ENCODE measurements at places on chromosomes 11 and 22. TPM values are rescaled to one million over a fixed set of nuclear protein-coding genes. Genes with fewer than 3 reads are reported as not detected.

Gene DDTL
- 3.6 TPM for total RNA-seq

Gene DEAF1
- 117 TPM for total RNA-seq

Gene SLC3A2
- total RNA-seq = 239 TPM

Gene NXPE2
- not detected for total RNA-seq

Gene OR6A2
- total RNA-seq = not detected

Gene GLYAT
- total RNA-seq = not detected

Gene ARCN1
- 134 TPM for total RNA-seq

Gene CHADL
- 0.92 TPM for total RNA-seq

Gene RFPL2
- 0.51 TPM for total RNA-seq

Gene HBB
- total RNA-seq = 1.00 TPM

Gene C11orf97
- total RNA-seq = not detected

Gene PARVB
- total RNA-seq = 44.6 TPM

DNA sequence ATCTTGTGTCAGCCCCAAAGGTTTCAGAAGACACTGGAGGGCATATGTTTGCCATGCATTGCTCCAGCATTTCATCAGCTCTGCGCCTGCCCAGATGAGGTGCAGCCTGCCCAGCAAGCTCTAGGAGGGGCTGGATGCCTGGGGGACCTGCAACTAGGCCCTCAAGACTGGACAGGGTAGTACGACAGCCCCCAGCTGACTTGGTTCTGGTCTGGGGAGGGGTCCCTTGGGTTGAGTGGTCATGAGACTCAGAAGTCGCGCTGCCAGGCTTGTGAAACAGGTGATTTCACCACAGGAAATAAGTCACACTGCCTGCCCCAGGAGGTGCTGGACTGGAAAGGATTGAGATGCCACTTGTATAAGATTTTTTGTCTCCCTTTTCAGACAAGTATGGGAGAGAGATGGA is 23.4 kb downstream of the TPBGL start:
- DNase-seq = no peak

DNA sequence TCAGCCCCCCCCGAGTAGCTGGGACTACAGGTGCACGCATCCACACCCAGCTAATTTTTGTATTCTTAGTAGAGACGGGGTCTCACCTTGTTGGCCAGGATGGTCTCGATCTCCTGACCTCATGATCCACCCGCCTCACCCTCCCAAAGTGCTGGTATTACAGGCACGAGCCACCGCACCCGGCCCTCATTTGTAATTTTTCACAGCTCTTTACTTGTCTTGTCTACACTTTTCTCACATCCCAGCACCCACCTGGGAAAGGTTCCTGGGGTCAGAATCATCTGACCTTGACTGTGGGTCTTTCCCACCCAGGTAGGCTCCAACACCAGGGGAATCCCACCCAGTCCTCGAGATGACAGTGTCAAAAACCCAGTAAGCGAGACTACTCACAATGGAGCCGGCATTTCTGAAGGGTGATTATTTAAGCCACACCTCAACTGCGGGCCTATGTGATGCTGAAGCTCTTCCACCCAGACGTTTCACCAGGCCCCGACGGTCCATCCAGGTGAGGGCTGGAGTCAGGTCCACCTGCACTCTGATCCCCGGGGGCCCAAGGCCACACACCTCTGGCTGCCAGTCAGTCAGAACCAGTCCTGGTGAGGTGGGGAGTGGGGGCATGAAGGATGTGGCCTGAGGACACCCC is 23.4 kb downstream of the CELSR1 start:
- no peak for DNase-seq

- DNase-seq = no peak
Observed at GRCh38 chr22:45612940-45613339, 58.7 kb upstream of the ATXN10 start.

- DNase-seq = no peak
Observed at GRCh38 chr11:21415606-21416005, 746.2 kb downstream of the NELL1 start.

GRCh38 chr11:9747828-9748227 is 84.0 kb downstream of the SWAP70 start:
- DNase-seq = no peak

DNA sequence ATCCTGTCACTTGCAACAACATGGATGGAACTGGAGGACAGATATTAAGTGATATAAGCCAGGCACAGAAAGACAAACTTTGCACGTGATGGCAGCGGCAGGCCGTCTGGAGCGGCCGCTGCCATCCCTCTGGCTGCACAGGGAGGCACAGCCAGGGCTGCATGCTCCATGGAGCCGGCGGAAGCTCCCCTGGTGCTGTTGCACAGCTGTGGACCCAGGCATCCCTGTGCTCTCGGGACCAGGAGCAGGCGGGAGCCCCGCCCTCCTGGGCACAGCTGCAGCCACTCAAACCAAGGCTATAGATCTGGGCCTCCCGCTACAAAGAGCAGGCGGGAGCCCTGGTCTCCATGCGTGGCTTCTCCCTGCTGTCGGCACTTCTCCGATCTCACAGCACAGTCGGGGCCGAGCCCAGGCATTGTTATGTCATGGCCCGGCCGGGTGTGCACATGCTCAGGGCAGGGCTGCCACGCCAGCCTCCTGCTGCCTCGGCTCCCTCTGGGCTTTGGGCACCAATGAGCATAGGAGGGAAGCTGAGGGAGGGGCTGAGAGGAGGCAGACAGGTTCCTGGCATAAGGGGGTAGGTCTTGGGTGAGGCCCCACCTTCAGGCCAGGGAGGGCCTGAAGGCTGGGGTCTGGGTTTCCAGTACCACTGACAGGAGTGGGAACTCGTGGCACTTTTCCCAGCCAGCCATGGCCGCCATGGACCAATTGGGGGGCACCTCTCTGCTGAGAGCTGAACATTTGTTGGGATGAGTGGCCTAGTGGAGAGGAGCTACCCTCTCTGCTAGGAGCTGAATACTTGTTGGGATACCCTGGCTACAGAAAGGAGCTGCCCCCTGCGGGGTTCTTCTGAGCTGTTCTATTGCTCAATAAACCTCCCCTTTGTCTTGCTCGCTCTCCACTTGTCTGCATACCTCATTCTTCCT is 16.7 kb downstream of the RRP8 start:
- no peak for DNase-seq

DNA sequence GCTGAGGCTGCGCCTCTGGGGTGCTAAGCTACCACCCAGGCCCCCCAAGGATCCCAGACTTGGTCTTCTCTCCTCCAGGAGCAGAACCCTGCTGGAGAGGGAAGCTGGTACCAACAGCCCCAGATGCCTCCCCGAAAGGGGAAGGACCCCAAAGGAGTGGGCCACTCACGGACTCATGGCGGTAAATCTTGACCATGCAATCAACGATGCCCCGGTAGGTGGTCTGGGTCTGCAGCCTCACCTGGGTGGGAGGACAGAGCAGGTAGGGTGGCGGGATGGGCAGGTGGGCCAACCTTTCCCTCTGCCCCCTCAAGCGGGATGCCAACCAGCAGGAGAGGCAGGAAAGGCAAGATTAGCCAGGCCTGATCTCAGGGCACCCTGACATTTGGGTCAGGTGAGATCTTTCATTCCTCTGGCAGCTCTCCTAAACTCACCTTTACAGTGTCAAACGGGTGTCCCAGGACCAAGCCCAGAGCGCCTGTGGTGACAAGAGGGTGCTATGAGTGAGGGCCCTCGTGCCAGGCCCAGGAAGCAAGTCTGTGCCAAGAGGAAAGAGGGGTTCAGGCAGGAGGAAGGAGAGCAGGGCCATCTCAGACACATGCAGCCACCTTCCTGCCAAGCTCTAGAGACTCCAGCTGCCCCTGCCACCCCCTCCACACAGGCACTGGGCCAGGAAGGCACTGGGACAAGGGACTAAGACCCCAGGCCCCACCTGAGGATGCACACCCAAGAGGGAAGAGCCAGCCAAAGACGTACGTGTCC is 2.6 kb downstream of the SLC25A45 start:
- DNase-seq = no peak

DNA sequence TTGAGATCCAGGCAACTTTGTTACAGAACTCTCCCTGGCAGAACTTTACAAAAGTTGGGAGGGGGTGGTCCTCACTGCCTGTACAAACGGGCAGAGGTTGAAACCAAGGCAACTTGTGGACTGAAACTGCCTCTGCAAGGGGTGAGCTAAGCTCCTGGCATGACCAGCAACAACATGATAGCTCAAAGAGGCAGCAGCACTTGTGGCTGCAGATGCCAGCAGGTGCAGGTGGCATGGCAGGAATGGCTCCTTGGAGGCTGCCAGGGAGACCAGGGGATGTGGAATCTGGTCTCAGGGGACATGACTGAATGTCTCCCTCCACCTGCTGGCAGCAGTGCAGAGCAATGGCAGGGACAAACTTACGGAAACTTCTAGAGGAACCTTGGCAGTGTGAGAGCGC is 38.8 kb upstream of the PHF21A start:
- DNase-seq = no peak

GRCh38 chr22:25172153-25172552 is 27.5 kb upstream of the CRYBB3 start:
- peak; percentile 36 for DNase-seq

- no peak for DNase-seq
Observed at GRCh38 chr11:128803449-128804245, 63.4 kb downstream of the KCNJ1 start.

- no peak for DNase-seq
Observed at GRCh38 chr11:71580057-71581003, 2.3 kb downstream of the KRTAP5-11 start.

- DNase-seq = peak; percentile 71
Observed at GRCh38 chr11:102495161-102496042, 35.1 kb downstream of the MMP7 start.

DNA sequence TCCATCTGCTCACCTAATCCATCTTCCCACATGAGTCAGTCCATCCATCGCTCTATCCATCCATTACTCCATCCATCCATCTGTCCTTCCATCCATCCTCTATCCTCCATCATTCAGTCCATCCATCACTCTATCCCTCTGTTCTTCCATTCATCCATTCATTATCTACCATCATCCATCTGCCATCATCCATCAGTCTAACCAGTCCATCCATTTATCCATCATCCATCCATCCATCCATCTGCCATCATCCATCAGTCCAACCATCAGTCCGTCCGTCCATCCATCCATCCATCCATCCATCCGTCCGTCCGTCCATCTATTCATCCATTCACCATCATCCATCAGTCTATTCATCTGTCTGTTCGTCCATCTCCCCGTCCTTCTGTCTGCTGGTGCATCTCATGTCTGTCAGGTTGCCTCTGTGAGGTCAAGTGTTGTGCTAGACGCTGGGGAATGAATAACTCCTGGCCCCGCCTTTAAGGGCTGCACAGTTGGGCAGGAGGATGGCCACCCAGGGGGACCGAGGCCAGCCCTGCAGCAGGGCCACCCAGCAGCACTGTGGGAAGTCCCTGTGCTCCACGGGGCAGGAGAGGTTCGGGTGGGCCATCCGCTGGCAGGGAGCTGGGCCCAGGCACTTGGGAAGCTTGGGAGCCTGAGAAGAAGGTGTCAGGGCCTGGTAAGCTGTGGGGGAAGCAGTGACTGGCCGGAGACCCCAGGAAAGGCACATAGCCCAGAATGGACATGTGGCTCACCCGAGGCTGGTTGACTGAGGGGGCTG is 137.1 kb downstream of the CTTN start:
- no peak for DNase-seq

- DNase-seq = no peak
Observed at GRCh38 chr22:35548722-35549112, 8.1 kb downstream of the RASD2 start.

- DNase-seq = peak; percentile 52
Observed at GRCh38 chr11:118924591-118925585, 838 bp downstream of the BCL9L start.

DNA sequence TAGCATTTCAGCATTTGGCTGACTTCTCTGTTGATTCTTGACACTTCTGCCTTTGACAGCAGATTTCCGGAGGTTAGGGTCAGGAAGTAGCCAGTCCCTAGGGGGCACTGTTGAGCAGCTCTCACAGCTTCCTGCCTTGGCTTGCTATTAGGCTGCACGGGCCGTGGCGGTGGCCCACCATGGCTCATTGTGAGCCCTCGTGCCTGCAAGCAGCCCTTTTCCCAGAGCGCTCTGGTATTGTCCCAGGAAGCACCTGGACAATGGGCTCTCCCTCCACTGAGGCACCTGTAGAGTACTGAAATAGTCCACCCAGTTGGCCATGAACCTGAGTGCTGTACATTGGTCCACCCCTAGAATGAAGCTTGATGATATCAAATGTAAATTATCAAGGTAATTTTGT is 100.2 kb upstream of the GAL start:
- DNase-seq = peak; percentile 50

GRCh38 chr22:49203859-49204598 is 623.6 kb downstream of the BRD1 start:
- no peak for DNase-seq

DNA sequence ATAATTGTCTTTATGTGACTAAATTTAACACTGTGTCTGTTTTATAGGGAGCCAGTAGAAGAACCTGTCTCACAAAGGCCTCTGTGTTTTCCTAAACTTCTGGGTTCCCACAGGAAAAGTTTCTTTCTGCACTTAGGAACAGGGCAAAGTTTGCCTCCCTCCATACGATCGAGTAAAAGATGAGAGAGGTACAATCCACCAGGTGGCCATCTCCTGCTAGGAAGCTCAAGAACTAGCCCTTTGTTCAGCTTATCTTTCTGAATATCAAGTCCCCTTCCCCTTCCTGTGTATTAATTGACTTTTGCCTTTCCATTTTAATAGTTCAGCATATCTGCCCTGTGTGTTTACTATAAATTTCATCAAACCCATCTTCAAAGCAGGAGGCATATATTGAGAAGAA is 18.0 kb downstream of the CSNK2A3 start:
- DNase-seq = no peak

DNA sequence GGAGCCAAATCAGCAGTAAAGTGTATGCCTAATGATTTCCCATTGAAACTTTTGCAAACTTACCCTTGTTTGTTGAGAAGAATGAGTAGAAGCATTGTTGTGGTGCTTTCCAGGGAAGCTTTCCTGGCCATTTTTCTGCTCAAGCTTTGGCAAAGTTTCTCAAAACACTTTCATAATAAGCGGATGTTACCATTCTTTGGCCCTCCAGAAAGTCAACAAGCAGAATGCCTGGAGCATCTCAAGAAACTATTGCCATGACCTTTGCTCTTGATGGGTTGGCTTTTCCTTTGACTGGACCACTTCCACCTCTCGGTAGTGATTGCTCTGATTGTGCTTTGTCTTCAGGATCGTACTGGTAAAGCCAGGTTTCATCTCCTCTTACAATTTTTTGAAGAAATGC is 10.7 kb downstream of the PIWIL4 start:
- DNase-seq = no peak

DNA sequence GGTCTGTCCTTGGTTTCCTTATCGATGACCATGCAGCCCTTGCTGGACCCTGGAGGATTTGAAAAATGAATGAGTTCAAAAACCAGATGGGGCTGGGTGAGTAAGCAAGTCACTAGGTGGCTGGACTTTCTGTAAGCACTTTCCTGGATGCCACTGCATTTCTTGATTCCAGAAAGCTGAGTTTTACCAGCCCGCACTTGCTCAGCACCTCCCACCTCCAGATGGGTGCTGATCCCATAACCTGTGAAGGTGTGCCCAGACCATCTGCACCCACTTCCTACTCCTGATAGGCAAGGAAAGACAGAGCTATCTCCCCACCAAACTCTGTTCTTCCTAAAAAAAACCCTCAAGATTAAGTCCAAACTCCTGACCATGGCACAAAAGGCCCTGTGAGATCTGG is 21.1 kb downstream of the ASCC2 start:
- no peak for DNase-seq

Measured in naive thymus-derived CD4-positive, alpha-beta T cell (primary cell).